Subcutaneous preadipocyte (primary cell): ENCODE measurements at places on chromosomes 12 and 14. TPM values are rescaled to one million over a fixed set of nuclear protein-coding genes. Genes with fewer than 3 reads are reported as not detected.

RAB3IP gene
- 4.0 and 4.9 TPM in 2 replicates for total RNA-seq

FGF6 gene
- total RNA-seq: not detected in 2 replicates

OR4E2 gene
- total RNA-seq: not detected in 2 replicates

MYF6 gene
- total RNA-seq: under 0.01 TPM in 1 of 2 replicates, not detected in the other

HOXC10 gene
- total RNA-seq: 6.6 TPM in 1 of 2 replicates, not detected in the other

TESPA1 gene
- not detected in 2 replicates for total RNA-seq

ARMH4 gene
- total RNA-seq: 1.4 and 2.9 TPM in 2 replicates

FSCB gene
- total RNA-seq: not detected in 2 replicates

PELI2 gene
- total RNA-seq: 7.3 and 10.9 TPM in 2 replicates

PTPRO gene
- total RNA-seq: 0.20 and 0.37 TPM in 2 replicates

HOXC9 gene
- total RNA-seq: 2.9 and 8.8 TPM in 2 replicates

ALG10B gene
- total RNA-seq: 3.5 and 4.4 TPM in 2 replicates

CLEC7A gene
- total RNA-seq: not detected in 2 replicates

SVOP gene
- not detected in 2 replicates for total RNA-seq

NDUFB1 gene
- total RNA-seq: 155 and 202 TPM in 2 replicates

LUM gene
- total RNA-seq: 56.2 and 67.2 TPM in 2 replicates
